ENCODE measurements at places on chromosomes 16 and 17.

DNA sequence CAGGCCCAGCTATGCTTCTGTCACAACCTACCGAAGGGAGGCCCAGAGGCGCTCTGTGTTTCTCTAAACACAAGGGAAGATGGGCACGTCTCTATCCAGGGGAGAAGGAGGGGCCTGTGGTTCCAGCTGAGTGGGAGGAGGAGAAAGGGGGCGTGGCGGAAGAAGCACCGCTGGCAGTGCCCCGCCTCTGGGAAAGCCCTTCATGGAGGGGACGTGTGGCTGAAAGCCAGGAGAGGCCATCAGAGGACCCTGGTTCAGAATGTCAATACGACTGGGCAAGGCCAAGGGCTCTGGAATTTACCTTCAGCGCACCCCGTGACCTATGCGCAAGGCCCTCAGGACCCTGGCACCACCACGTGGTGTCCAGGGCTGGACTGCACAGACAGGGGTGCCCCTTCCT, 12.3 kb upstream of the SLC38A8 start:
- no peak for DNase-seq

- no peak for DNase-seq
Measured at GRCh38 chr16:58393138-58393504, 850 bp downstream of the GINS3 start.

DNA sequence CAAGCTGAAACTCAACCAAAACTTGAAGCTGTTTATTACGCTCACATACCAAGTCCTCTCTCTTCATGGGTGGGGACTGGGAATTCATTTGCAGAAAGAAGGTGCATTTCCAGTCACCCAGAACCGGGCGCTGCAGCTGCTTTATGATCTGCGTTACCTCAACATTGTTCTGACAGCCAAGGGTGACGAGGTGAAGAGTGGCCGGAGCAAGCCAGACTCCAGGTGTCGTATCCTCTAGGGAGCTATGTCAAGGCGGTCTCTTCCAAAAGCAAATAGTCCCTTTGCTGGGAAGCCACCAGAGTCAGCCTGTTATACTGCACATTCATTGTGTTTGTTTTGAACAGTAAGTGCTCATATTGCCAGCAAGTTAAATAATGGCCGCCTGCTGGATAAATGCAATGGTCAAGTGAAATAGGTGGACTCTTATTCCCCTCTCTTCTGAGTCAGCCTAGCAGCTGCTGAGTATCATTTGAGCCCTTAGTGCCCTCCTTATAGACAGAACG, 12.7 kb downstream of the COG1 start:
- no peak for DNase-seq

GRCh38 chr16:67296420-67296819, 17.1 kb downstream of the PLEKHG4 start:
- no peak for DNase-seq

- DNase-seq = no peak
Measured at GRCh38 chr17:56480501-56480900, 113.0 kb upstream of the NOG start.

DNA sequence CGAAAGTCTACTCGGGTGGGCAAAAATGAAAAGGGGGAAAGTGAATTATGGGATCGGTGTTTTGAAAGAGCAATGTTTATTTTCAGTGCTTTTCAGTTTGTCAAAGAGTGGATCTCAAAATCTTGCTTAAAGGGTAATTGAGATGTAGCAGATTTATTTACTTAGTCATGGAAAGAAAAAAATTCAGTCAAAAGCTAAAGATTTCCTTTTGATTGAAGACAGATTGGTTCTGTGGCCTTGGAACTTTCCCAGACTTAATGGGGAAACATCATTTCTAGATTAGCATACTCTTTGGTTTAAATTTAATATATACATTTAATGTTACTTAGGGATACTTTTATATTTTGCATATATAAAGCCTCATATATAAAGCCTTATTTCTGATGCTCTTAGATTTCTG, 20.6 kb downstream of the PRKAR1A start:
- no peak for DNase-seq

GRCh38 chr17:4607773-4608187, 23.5 kb downstream of the SMTNL2 start:
- no peak for DNase-seq

- DNase-seq = no peak
Measured at GRCh38 chr17:48278760-48279491, 151.1 kb downstream of the SKAP1 start.

DNA sequence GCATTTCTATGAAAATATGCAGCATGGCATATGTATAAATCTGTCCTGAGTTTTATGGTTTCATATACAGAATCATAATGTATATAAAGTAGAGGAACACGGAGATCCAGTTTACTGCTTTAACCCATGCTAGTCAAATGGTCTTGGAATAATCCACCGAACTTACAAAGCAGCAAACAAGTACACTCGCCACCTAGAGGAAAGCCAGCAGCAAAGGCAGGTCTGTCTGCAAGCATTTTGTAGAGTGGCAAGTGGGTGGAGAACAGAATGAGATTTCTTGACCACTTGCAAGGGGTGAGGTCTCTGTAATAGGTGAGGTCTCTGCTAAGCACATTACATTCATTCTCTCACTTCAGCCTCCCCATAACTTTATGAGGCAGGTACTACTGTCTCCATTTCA, 308.3 kb downstream of the CA10 start:
- DNase-seq = no peak

GRCh38 chr16:68251832-68252231, 6.7 kb downstream of the PLA2G15 start:
- no peak for DNase-seq

DNA sequence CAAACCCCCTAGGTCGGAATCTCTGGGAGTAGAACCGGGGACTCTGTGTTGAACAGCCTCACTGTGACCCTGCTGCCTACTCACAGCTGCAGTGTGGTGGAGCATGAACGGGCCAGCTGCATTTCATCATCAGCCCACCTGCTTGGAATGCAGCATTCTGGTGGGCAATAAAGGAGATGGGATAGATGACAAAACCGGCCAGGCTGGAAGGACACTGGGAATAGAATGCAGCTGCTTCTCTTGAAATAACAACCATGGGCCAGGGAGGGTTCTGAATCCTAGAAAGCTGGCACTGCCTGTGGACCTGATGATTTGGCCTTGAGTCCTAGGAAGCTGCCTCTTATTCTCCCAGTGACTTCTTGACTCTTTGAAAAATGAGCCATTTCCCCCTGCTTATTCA, 23.5 kb downstream of the CFAP97D1 start:
- no peak for DNase-seq

GRCh38 chr16:2790631-2791030, 3.3 kb upstream of the PRSS33 start:
- no peak for DNase-seq

DNA sequence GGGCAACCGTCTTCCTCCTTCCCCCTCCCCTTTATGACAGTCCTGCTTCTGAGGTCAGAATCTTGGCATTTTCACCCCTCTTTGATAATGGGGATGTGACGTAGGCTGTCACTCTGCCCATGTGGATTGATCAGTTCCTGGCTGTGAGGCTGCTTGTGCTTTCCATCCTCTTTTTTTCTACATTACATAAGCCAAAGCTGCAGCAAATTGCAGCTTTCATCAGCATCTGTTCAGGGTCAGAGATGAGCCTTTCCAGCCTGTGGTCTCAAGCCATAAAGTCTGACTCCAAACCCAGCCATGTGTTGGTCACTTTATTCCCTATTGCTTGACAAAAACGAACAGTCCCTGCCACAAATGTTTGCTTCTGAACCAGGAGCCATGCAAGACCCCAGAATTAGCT, 535.1 kb downstream of the CDH11 start:
- no peak for DNase-seq

GRCh38 chr17:77098884-77099545, 41.8 kb upstream of the SEC14L1 start:
- no peak for DNase-seq

DNA sequence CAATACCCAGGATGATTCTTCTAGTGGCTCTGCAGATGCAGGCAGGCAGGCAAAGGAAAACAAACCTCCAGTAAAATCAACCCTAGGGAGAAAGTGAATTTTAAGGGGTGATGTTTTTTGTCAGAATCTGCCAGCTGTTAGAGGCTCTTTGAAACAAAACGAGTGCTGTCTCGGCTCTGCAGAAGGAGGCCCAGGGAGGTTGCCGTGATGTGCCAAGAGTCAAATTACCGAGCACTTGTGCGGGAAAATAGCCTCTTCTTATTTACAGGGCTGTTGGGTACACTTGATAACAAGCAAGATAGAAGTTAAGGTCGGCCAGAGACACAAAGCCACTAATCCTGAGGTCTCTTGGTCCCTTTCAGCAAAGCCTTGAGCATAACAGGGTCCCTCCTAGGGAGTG, 68.9 kb upstream of the EEF2KMT start:
- no peak for DNase-seq

GRCh38 chr17:68175905-68176304, 71.9 kb upstream of the AMZ2 start:
- DNase-seq = no peak

DNA sequence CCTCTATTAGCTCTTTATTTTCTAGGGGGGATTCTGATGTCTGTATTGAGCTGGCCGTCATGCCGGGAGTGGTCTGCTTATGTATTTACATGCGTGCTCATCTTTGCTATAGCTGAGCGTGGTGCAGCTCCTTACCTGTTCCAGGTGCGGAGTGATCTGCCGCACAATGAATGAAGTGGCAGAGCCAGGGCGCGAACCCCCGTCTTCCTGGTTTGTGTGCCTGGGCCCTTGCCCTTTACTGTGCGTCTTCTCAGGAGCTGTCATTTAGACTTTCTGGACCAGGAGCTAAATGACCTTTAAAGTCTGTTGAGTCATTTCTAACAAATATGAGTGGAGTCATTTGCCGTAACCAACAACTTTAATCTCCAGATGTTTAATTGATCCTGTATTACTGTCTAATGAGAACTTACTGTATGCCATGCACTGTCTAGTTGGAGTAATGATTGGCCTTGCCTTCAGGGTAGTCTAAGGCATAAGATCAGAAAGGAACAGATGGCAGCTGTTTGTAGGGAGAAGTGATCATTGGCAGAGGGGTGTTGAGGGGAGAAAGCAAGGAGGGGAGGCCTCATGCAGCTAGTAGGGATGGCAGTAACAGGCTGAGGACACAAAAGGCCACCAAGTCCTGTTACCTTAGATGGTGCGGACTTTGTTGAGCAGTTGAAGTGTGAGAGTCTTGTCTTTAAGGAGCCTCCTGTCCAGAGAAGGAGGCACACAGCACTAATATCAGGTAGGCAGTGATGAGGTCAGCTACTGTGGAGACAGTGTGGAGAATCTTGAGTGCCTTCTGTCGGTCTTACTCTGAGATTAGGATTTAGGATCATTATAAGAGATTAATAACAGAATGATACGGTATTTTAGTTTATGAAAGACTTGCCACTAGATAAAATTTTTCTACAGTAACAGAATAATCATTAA, 53.9 kb downstream of the USP10 start:
- no peak for DNase-seq

DNA sequence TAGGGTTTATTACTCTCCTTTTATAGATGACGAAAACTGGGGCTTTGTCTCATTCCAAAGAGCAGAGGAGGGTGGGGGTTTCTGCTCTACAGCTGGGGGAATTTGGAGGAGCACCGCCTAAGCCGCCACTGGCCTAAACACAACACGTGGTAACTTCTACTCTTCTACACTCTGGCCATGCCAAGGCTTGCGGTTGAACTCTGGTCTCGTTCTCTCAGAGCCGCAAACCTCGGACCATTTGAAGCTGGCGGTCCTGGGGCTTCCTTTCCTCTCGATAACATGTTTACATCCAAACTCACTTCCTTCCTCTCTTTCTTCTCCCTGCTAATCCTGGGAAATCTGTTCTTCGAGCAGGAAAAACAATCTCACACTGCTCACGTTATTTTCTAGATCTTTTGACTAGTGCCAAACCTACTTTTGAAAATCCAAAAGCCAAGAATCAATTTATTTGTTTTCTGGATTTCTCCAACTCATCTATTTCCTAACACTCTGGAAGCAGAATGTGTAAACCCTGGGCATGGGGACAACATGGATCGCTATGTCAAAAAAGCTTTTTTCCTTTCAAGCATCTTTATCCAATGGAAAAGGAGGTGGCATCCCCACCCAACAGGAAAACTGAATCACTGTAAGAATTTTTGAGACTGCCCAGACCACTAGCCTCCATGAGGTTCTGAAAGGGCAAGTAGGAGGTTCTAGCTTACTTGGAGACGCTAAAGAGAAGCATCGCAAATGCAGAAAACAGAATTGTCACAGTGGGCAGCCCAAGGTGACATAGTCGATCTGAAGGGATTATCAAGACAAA, 13.6 kb upstream of the EEF2K start:
- peak; percentile 12 for DNase-seq

GRCh38 chr16:70298988-70299938, at the start of gene DDX19B:
Gene DDX19B (plus strand): TSS chr16:70299186. CDS start chr16:70299298, 112 bp downstream.
- peak; percentile 21 for DNase-seq

DNA sequence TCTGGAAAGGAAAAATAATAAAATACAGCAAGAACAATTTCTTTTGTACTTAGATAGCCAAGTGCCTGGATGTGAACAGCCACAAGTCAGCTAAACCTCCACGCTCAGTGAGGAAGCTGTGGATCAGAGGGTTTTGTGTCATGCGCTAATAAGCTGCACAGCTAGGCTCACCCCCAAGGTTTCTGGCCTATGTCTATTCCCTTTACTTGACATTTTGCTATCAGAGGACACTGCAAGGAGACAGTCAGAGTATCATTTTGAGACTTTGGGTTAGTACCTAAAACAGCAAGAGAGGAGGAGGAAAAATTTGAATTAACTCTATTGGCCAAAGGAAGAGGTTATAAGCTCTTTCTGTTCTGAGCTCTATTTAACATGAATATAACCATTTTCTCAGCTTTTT, 139.3 kb downstream of the KCNJ2 start:
- no peak for DNase-seq

GRCh38 chr16:80554033-80554432, 13.2 kb downstream of the DYNLRB2 start:
- no peak for DNase-seq

DNA sequence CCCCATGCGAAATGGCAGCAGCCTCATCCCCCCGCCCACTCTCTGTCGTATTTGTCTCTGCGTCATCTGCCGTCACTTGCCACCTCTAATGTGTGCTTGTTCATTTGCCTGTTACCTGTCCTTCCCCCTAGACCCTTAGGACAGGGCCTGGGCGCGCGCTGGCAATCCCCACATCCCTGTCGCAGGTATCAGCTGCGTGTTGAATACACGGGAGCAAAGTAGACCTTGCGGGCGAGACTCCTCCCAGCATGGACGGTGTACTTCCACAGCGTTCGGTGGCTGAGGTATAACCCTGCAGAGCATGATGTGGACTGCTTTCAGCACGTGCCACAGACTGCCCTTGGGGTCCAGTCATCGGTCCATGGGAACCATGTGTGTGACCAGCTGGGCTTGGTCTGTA, 170.1 kb upstream of the CHMP6 start:
- no peak for DNase-seq

DNA sequence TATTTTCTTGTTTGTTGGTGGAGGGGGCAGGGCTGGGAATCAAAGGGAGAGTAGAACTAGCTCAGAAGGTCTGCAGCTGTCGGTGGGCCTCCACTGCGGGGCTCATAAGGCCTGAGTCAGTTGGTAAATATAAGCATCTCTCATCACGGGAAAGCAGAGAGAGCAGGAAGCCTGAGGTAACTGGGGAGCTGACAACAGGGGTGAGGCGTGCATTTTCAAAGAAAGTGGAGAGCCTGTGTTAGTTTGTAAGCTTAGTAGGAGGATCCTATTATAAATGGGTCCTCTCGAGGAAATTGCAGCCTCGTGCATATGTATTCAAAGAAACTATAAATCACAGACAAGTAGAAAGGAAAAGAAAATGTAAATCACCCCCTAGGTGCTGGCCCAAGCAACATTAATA, 221.0 kb upstream of the CDH13 start:
- no peak for DNase-seq

GRCh38 chr16:14070555-14070876, 603 bp upstream of the MRTFB start:
- DNase-seq = no peak

- no peak for DNase-seq
Measured at GRCh38 chr16:15996432-15997109, 47.2 kb downstream of the ABCC1 start.

- no peak for DNase-seq
Measured at GRCh38 chr17:45451131-45451530, 18.5 kb upstream of the ARHGAP27 start.

All from activated CD4-positive, CD25-positive, alpha-beta regulatory T cell (primary cell).